ENCODE measurements at places on chromosomes 16 and 17. TPM values are rescaled to one million over a fixed set of nuclear protein-coding genes. Genes with fewer than 3 reads are reported as not detected.

DNA sequence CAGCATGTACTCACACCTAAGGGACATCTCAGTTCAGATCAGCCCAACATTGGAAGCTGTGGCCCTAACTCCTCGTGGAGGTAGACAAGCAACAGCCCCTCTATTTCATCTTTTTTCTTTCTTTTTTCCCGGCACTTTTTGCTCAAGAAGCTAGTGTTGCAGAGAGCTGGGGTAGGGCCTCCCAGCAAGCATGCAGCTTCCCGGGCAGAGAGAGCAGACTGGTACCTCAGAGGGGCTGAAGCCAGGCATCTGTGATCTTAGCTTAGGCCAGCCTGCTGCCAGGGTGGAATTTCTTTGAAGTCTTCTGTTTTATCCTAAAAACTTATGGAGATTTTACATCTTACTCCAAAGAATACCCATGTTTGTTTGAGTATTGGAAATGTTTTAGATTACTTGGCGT lies 195.4 kb downstream of the C16orf95 start:
- H3K27me3 ChIP-seq = peaks cover 10% of the 10 kb centered on the region
- H3K4me3 ChIP-seq = no peak overlapping the region
- DNase-seq = no peak
- no peaks in the 10 kb centered on the region for H3K36me3 ChIP-seq
- peak overlapping the region; percentile 40 for H3K27ac ChIP-seq
- H3K4me1 ChIP-seq = no peaks in the 10 kb centered on the region

- DNase-seq = no peak
- peaks cover 2% of the 10 kb centered on the region for H3K27me3 ChIP-seq
- H3K27ac ChIP-seq = no peak overlapping the region
These were observed 14.5 kb downstream of the IL34 start for GRCh38 chr16:70660672-70661350.

DNA sequence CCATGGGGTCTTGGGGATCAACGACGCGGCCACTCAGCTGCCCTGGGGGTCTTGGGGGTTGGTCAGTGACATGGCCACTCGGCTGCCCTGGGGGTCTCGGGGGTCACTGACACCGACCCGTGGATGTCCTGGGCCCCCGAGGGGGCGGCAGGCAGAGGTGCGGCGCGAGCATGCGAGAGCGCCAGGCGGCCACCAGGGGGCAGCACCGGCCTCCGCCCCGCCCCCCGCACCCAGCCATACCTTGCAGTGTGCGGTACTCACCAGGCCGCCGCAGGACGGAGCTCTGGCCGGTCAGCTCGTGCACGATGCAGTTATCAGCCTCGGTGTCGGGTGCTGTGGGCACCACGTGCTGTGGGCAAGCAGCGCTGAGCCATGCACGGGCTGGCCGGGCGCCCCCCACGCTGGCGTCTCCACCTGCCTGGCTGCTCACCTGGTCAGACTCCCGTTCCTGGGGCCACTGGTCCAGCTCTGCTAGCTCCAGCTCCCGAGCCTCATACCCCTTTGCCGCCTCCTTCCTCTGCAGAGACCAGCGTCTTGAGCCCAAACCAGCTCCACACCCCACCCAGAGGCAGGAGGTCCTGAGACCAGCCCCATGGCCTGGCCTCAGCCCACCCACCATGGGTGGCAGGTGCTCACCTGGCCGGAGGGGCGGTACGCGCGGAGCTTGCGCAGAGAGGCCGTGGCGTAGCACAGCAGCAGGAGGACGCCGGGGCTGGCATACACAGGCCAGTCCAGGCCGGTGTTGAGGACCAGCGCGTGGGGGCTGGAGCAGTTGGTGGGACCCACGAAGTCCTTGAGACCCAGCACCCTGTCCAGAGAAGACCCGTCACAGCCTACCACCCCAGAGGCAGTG lies 31.2 kb downstream of the CTU2 start:
- H3K27ac ChIP-seq = no peak overlapping the region
- peak; percentile 49 for DNase-seq
- no peaks in the 10 kb centered on the region for H3K36me3 ChIP-seq
- no peaks in the 10 kb centered on the region for H3K27me3 ChIP-seq

- DNase-seq = no peak
- H3K27ac ChIP-seq = peak overlapping the region; percentile 53
- no peak overlapping the region for H3K4me3 ChIP-seq
- peaks cover 70% of the 10 kb centered on the region for H3K4me1 ChIP-seq
- peaks cover 34% of the 10 kb centered on the region for H3K36me3 ChIP-seq
- H3K27me3 ChIP-seq = no peaks in the 10 kb centered on the region
These were observed 109.6 kb downstream of the CLEC16A start for GRCh38 chr16:11053916-11054460.

DNA sequence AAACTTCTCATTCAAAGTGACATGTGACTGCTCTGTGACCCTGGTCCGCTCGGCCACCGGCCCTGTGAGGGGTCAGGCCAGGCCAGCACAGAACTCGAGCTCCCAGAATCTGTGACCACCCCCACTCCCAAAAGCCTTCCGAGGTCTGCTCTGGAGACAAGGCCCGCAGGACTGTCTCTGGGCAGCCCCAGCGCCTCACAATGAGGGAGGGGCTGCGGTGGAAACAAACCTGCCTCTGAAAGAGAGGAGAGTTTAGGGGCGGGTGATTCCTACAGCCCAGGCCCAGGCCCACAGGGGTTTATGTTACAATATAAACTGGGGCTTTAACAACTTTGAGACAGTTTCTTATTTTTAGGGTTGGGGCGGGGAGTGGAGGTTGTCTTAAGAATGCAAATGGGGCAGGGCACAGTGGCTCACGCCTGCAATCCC lies 19.9 kb downstream of the IGFBP4 start:
- no peak overlapping the region for H3K27ac ChIP-seq
- peaks cover 6% of the 10 kb centered on the region for H3K36me3 ChIP-seq
- no peak overlapping the region for H3K4me3 ChIP-seq
- H3K4me1 ChIP-seq = no peaks in the 10 kb centered on the region
- DNase-seq = no peak
- peaks cover 4% of the 10 kb centered on the region for H3K27me3 ChIP-seq

DNA sequence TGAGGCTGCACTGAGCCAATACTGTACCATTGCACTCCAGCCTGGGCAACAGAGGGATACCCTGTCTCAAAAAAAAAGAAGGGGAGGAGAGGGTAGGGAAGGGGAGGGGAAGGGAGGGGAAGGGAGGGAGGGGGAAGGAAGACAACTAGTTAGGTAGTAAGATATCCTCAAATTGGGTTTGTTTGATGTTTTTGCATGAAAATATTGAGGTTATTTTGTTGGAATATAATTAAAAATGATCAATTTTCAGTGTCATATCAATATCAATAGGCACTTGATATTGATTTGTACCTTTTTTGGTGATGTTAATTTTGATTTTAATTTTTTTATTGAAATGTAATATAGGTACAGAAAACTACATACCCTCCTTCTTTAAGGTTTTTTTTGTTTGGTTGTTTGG lies 16.6 kb upstream of the PDP2 start:
- no peak for DNase-seq
- H3K27me3 ChIP-seq = peaks cover 1% of the 10 kb centered on the region
- no peak overlapping the region for H3K27ac ChIP-seq
- peaks cover 6% of the 10 kb centered on the region for H3K4me1 ChIP-seq
- H3K36me3 ChIP-seq = no peaks in the 10 kb centered on the region
- H3K4me3 ChIP-seq = no peak overlapping the region

- peaks cover 22% of the 10 kb centered on the region for H3K4me1 ChIP-seq
- H3K36me3 ChIP-seq = no peaks in the 10 kb centered on the region
- DNase-seq = no peak
- no peak overlapping the region for H3K4me3 ChIP-seq
- no peak overlapping the region for H3K27ac ChIP-seq
- peaks cover 41% of the 10 kb centered on the region for H3K27me3 ChIP-seq
These were observed 64.3 kb downstream of the PRMT7 start for GRCh38 chr16:68374961-68375660.

GRCh38 chr16:28549301-28549899 lies 4.3 kb upstream of the SGF29 start:
- H3K36me3 ChIP-seq = no peaks in the 10 kb centered on the region
- no peak for DNase-seq
- no peak overlapping the region for H3K4me3 ChIP-seq
- peaks cover 4% of the 10 kb centered on the region for H3K27me3 ChIP-seq

GRCh38 chr17:74304184-74304583 lies 21.8 kb upstream of the KIF19 start:
- H3K27ac ChIP-seq = no peak overlapping the region
- H3K36me3 ChIP-seq = no peaks in the 10 kb centered on the region
- H3K4me3 ChIP-seq = no peak overlapping the region
- no peak for DNase-seq
- peaks cover 24% of the 10 kb centered on the region for H3K4me1 ChIP-seq

GRCh38 chr16:54933281-54934011 lies 2.8 kb downstream of the IRX5 start:
- no peak overlapping the region for H3K27ac ChIP-seq
- H3K4me1 ChIP-seq = peaks cover 8% of the 10 kb centered on the region
- H3K27me3 ChIP-seq = peaks cover 69% of the 10 kb centered on the region
- H3K4me3 ChIP-seq = no peak overlapping the region
- no peak for DNase-seq

DNA sequence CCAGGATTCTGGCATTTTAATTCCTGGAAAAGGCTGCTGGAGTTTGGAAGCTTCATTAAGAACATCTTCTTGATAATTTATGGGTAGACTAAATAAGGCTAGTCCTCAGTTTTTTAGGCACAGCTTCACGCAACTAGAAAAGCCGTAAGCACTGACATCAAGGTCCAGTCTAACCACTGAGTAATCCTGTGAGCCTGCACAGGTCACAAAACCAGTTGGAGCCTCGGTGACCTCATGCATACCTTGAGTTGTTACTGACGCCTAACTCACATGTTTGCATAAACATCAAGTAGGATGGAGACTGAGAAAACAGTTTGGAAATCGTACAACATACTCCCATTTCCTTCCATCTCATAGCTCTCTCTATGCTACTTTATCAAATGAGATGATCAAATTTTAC lies 63.8 kb upstream of the RCVRN start:
- H3K27me3 ChIP-seq = no peaks in the 10 kb centered on the region
- H3K36me3 ChIP-seq = no peaks in the 10 kb centered on the region
- H3K4me1 ChIP-seq = no peaks in the 10 kb centered on the region

- H3K27me3 ChIP-seq = peaks cover 65% of the 10 kb centered on the region
- DNase-seq = no peak
- H3K4me3 ChIP-seq = peak overlapping the region; percentile 88
- no peak overlapping the region for H3K27ac ChIP-seq
- H3K36me3 ChIP-seq = peaks cover 5% of the 10 kb centered on the region
These were observed 2.1 kb upstream of the IRX5 start for GRCh38 chr16:54928411-54929089.

DNA sequence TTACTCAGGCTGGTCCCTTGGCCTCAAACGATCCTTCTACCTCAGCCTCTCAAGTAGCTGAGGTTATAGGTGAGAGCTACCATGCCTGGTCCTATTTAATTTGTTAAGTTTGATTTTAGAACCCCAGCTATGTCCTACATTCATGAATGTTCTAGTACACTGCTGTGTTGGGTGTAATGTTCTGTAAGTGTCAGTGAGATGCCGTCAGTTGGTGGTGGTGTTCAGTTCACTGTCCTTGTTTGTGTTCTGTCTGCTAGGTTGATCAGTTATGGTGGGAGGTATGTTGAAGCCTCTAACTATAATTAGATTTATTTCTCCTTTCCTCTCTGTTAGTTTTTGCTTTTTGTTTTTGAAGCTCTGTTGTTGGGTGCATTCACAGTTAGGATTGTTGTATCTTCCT lies 8.3 kb downstream of the IST1 start:
- H3K4me3 ChIP-seq = no peak overlapping the region
- peaks cover 13% of the 10 kb centered on the region for H3K36me3 ChIP-seq
- DNase-seq = no peak
- no peaks in the 10 kb centered on the region for H3K27me3 ChIP-seq
- peaks cover 30% of the 10 kb centered on the region for H3K4me1 ChIP-seq

- peaks cover 30% of the 10 kb centered on the region for H3K27me3 ChIP-seq
- H3K27ac ChIP-seq = no peak overlapping the region
- H3K4me1 ChIP-seq = no peaks in the 10 kb centered on the region
- H3K36me3 ChIP-seq = no peaks in the 10 kb centered on the region
These were observed 11.4 kb upstream of the AKAP1 start for GRCh38 chr17:57073626-57074025.

DNA sequence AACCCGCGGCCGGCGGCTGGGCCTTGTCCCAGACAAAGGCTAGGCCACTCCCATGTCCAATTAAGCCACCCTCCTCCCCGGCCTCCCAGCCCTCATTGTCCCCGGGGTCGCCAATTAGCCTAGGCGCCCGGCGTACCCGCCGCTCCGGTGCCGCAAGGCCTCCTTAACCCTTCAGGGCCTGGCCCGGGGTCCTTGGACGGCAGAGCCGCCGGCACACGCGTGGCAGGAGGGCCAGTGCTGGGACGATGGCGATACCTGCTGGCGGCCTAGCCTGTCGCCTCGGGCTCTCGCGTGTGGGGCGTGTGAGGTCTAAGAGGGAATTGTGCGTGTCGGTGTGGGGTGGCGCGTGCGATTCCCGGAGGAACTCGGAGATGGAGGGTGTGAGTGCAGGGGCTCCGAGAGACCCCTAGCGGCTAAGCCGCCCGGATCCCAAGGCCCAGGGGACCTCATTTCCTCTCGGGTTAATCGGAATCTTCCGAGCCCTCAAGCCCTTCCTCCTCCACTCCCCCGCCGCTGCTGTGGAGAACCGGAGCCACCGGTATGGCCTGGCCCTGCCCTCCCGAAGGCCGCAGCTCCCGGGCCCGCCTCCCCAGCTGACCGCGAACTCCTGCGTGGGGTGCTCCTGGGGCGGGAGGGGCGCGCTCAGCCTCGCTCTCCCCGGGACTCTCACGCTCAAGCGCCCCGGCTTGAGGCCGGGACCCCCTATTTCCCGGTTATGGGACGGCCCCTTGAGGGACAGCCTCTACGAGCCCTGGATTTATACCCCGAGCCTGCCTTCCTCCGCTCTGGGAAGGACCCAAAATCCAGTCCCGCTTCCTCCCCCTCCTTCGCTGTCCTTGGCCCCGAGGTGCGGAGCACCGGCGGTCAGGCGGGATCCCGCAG lies 11.9 kb downstream of the TBX2 start:
- no peaks in the 10 kb centered on the region for H3K36me3 ChIP-seq
- peak overlapping the region; percentile 29 for H3K4me3 ChIP-seq
- no peak for DNase-seq
- H3K27me3 ChIP-seq = peaks cover 59% of the 10 kb centered on the region
- peak overlapping the region; percentile 44 for H3K27ac ChIP-seq

DNA sequence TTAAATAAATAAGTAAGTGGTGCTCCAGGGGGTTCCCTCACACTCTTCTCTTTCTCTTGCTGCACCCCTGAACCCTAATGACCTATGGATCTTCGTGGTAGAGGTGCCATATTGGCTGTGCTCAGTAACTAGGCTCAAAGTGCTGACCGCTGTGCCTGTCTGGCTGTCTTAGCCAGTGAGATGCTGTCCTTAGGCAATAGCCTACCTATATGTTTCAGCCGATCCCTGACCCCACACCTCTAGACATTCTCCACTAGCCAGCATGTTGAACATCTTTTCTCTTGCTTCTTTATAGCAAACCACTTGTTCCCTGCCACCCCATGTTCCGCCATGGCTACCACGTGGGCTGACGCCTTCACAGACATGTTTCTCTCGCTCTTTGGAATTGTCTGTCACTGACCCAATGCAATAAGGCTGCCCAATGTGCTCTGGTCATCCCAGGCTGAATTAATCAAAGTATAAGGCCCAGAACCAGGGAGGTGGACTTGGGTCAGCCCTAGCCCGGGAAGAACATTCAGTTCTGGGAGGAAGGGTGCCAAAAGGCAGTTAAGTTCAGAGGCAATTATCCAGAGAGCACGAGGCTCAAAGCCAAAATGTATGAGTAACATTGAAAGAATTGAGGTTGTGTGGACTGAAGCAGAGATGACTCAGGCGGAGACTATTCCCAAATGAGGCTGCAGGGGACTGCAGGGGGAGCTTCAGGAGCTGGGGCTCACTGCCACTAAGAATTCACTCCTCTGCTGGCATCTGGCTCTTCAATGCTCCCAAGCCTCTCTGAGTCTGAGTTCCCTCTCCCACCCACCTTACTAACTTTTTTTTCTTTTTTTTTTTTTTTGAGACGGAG lies 28.7 kb upstream of the TNRC6A start:
- no peaks in the 10 kb centered on the region for H3K27me3 ChIP-seq
- no peaks in the 10 kb centered on the region for H3K36me3 ChIP-seq
- no peak overlapping the region for H3K4me3 ChIP-seq
- no peak for DNase-seq

TMEM100 gene
- total RNA-seq = not detected

CES1 gene
- not detected for total RNA-seq

ZACN gene
- 2.7 TPM for total RNA-seq

CLEC19A gene
- not detected for total RNA-seq
